ENCODE measurements at places on chromosomes 4 and X.

- DNase-seq: no peak
Measured at GRCh38 chrX:115266300-115266699, 23.2 kb upstream of the LUZP4 start.

- DNase-seq: no peak
Measured at GRCh38 chr4:81621490-81621889, 149.8 kb upstream of the RASGEF1B start.

- no peak for DNase-seq
Measured at GRCh38 chrX:132435222-132435621, 53.6 kb downstream of the MBNL3 start.

DNA sequence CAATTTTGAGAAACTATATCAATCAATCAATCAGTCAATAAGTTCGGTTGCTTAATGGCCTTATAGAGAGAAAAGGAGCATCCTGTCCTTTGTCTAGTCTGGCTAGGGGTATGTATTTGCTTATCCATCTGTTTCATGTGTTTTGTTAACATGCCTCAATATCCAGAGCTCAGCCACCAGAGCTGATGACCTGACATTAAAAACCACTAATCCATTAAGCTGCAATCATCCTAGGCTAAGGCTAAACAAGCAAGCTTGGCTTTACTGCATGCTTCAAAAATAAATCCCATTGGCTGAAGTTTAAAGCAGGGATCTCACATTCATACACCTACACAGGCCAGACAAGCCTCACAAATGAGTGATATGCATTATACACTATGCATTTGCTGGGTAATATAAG lies 139.7 kb downstream of the INPP4B start:
- DNase-seq: no peak

DNA sequence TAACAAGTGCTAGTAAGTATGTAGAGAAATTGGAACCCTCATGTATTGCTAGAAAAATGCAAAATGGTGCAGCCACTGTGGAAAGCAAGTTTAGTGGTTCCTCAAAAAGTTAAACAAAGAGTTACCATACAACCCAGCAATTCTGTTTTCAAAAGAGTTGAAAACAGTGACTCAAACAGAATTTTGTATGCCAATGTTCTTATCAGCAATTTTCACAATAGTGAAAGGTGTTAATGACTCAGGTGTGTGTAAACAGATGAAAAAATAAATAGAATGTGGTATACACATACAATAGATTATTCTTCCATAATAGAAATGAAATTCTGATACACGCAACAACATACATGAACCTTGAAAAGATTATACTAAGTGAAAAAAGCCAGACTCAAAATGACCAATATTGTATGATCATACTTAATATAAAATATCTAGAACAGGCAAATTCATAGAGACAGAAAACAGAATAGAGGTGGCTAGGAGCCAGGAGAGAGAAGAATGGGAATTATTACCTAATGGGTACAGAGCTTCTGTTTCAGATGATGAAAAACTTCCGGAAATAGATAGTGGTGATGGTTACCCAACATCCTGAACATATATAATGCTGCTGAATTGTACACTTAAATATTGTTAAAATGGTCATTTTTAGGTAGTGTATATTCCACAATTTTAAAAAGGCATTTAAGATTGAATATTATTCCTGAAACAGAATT lies 51.6 kb downstream of the WDFY3 start:
- DNase-seq: no peak

DNA sequence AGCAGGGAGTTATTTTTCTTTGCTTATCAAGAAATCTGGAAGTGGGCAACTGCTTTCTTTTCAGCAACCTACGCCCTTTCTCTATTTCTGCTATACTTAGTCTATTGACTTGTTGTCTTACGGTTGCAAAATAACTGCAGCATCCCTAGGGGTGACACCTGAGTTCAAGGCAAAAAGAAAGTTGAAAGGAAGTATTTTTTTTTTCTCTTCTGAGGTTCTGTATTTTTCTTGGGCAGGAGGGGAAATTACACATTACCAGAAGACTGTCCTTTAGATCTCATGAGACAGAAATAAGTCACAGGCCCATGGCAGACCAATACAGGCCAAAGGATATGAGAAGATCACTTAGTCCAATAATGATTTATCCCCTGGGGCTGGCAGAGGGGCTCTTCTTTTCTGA lies 204.7 kb upstream of the CASK start:
- DNase-seq: no peak

DNA sequence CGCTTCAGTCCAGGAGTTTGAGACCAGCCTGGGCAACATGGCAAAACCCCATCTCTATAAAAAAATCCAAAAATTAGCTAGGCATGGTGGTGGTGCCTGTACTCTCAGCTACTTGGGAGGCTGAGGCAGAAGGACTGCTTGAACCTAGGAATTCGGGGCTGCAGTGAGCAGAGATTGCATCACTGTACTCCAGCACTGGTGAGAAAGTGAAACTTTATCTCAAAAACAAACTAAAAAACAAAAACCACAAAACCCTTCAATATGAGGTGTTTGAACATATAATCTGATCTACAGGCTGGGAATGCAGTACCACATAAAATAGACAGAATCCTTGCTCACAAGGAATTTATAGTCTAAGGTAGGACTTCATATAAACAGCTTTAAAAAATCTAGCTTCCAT lies 103.9 kb downstream of the PDS5A start:
- DNase-seq: no peak

DNA sequence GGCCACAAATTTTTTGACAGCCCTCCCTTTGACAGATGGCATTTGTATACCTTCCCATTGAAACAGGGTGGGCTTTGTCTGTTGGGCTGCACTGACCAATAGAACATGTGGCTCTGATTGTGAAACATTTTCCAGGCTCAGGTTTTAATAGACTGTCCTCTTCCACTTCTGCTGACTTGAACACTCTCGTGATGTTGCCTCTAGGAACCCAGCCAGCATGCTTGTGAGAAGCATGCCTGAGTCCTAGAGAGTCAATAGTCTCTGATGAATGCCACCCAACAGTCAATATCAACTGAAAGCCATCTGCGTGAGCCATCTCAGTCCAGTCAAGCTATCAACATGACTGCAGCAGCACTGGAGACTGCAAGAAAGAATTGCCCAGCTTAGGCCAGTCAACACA lies 290.0 kb downstream of the SLC7A11 start:
- DNase-seq: no peak

DNA sequence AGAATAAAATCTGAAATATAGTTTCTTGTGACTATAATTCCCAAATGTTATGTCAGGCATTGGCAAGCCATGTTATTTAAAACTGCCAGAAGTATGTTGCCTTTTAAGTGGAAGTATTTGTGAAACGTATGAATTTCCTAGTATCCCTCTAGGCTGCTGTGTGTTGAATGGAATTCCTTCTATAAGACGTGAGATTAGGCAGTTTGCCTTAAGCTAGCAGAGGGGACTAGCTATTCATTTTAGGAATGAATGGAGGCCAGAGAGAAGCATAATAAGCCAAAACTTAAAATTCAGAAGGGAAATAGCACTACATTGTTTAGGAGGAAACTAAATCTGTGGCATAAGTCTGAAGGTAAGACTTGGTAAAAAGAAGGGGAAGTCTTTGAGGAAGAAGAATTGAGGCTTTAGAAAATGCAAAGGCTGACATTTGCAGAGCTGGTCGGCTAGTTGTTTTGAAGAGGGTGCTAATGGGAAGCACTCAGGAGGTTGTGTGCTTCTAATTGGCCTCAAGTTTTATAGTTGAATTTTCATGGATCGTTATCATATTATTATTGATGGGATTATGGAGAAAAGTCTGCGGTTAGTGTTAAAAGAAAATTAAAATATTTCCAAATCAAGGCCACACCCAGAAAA lies 57.1 kb downstream of the TMEM131L start:
- DNase-seq: no peak

GRCh38 chr4:53562409-53562808 lies 28.9 kb downstream of the LNX1 start:
- no peak for DNase-seq

- DNase-seq: no peak
Measured at GRCh38 chr4:86033171-86033570, 326.7 kb downstream of the MAPK10 start.
